ENCODE measurements at places on chromosomes 13 and 19.

DNA sequence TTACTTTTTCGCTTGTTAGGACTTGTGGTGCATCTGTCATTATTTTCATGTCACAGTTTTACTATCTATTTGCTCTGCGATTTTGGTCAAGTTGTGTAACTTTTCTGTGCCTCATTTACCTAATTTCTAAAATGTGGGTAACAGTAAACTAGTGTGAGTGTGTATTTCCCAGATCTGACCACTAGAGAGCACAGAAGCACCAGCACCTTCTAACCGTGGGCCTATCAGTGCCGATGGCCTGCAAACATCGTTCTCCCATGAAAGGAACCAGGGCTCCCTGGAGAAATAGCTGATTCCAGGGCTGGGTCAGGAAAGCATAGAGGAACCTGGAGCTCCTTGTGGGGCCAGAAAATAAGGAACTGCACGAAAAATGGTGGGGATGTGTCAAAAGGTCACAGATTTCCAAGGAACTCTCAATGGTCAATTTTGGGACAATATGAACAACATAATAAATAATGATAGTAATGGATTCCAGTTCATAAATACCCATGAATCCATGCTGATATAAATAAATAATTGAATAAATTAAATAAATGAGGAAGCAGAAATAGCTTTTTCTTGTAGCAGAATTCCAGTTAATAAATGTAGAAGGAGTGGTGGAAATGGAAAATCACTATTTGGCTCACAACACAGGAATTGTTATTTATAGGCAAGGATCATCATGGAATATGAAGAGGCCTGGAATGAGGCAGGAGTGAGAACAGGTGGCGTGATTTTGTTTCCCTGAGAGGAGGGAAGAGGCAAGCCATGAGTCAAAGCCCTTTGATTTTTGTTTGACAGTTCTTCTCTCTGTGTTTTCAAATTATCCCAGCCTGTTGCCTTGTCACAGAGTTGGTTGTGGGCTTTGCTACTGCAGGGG is 31.1 kb downstream of the CEACAM8 start:
- DNase-seq = peak; percentile 72

GRCh38 chr13:51017516-51017915 is 93.6 kb downstream of the C13orf42 start:
- no peak for DNase-seq

GRCh38 chr13:44795176-44795575 is 194.1 kb downstream of the NUFIP1 start:
- no peak for DNase-seq

DNA sequence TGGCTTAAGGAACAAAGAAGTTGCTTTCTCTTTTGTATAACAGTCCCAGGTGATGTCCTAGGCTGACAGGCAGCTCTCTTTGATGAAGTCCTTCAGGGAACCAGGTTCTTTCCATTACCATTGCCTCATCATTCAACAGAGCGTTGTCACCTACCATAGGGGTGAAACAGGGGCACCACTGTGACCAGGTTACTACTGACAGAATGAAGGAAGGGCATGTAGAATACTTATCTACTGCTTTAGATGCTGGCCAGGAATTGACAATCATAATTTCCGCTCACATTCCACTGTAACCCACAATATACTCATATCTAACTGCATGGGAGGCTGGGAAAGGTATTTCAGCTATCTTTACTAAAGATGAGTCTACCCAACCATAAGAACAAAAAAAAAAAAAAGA is 148.0 kb upstream of the FNDC3A start:
- DNase-seq = no peak

DNA sequence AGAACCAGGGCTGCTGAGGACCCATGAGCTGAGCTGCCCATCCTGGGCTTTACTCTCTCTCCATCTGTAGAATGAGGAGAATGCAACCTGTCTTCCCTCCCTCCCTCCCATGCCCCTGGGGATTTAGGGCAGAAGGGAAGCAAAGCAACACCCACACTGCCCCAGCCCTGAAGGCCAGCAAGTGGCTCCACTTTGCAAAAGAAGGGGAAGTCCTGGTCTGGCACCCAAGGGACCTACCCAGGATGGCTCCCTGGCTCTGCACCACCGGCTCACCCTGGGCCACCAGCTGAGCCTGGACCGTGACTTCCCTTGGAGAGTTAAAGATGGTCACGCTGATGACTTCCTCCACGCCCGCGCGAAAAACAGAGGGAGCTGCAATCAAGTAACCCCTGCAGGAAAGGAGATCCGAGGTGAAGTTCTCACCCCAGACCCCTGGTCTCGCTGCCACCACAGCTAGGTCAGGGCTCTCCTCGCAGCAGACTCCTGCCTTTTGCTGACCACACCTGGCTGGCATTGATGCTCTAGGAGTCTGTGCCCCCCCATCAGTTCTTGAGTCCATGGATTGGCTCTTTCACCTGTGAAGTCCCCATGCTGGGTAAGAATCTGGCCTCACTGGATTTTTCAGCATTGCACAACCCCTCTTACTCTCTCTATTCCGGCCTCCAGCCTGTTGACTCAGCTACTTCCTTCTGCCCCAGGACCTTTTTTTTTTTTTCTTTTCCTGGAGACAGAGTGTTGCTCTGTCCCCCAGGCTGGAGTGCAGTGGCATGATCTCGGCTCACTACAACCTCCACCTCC is 4.6 kb downstream of the CPAMD8 start:
- no peak for DNase-seq

- DNase-seq = no peak
Measured at GRCh38 chr19:4115050-4115817, 8.7 kb downstream of the MAP2K2 start.

GRCh38 chr13:59754411-59754810 is 409.3 kb downstream of the DIAPH3 start:
- DNase-seq = no peak

DNA sequence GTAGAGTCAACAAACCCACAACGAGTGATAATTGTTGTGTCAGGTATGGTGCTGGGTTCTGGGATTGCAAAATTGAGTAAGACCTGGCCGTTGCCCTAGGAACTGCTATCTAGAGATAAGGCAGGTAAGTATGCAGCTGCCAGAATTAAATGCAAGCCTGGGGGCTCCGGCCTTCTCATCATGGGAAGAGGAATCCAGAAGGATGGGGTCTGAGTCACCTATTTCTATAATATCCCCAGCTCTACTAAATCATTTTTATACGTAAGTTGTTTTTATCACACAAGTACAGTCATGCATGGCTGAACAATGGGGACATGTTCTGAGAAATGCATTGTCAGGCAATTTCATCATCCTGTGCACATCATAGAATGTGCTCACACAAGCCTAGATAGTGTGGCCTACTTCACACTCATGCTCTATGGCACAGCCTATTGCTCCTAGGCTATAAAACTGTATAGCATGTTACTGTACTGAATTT is 203.0 kb downstream of the KLF5 start:
- no peak for DNase-seq

- DNase-seq = peak; percentile 57
Measured at GRCh38 chr19:38831142-38831605, 420 bp downstream of the ECH1 start.

DNA sequence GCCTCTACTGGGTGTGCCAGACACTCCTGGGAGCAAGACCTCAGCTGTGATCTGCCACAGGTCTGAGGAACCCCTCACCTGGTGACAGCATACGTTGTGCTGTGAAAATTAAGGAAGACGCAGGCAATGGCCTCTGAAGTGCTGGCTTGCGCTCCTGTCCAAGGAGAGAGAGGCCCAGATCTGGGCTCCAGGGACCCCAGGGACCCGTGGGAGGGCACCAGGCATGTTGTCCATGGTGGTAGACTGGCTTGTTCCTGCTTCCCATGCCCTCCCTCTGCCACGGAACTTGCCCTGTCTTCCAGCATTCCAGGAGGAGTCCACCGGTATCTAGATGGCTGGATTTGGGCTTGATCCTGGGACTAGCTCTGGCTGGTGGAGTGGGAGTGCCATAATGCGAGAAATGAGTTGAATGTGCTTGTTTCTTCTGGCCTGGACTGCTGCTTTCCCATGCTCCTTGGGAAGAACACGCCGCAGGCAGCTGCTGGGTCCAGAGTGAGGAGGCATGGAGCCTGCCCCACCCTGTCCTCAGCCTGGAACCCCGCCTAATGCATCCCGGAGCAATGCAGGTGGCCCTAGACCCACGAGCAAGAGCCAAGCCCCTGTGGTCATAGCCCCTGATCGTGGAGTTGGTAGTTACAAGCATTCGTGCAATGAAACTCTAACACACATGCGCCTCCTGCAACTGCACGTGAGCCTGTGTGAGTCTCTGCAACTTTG is 190.2 kb downstream of the TEX29 start:
- no peak for DNase-seq
